ENCODE measurements at places on chromosomes 12 and 14.

GRCh38 chr14:92605274-92605940 is 91.8 kb downstream of the RIN3 start:
- no peak for DNase-seq

- DNase-seq, result no peak
These were observed 204.4 kb downstream of the SYT1 start for GRCh38 chr12:79069009-79069408.

DNA sequence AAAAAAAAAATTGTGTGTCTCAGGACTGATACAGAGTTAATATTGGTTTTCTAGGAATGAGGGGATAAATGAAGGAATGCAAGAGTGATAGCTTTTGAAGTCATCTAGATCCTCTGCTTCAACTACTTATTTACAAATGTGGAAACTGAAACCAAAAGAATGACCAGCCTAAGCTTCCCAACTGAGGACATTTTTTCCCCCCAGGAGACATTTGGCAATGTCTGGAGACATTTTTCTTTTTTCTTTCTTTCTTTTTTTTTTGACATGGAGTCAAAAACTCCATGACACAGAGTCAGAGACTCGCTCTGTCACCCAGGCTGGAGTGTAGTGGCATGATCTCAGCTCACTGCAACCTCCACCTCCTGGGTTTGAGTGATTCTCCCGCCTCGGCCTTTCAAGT is 15.3 kb downstream of the DLK1 start:
- DNase-seq, result no peak

DNA sequence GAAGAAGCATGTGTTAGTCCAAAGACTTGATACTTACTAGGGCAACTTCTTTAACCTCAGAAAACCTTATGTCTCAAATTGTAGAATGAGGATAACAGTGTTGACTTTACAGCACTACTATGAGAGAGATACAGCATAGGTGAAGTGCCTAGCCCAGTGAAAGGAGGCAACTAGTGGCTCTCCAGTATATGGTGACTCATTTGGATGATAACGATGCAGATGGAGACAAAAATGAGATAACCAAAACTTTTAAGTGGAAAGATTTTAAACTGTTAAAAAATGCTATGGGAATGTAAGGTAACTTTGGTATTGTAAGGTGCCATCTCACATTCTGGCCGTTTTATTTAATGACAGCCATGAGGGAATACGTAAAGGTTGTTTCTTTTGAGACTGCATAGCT is 2.7 kb downstream of the PHC1 start:
- no peak for DNase-seq

DNA sequence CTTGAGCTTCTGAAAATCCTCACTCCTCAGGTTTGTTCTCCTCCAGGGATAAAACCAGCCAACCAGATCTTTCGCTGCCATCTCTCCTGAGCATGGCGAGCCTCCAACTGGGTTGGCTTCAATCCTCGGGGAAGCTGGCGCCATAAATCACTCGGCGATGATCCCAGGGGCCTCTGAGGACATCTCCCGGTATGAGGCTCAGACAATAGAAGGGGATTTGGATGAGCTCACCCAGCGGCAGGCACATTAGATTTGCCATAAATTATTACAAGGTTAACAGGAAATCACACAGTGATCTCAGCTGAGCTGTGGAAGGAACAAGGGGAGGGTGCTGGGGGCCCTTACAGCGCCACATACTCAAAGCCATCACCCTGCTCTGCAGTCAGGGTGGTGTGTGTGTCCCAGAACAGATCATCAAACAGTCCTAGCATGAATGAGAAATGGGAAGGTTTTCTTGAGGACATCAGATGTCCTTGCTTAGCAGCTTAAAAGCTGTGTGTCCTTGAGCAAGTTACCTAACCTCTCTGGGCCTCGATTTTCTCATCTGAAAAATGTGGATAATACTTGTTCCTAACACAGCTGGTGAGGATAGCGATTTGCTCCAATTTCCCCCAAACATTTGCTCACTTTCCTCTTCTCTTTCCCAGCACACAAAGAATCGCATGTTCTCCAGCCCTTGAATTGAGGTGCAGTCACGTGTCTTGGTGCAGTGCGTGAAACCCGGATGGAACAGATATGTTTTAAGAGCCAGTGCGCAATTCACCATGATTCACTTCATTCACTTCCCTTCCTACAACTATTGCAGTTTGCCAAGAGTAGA is 142.8 kb downstream of the SCARB1 start:
- no peak for DNase-seq

DNA sequence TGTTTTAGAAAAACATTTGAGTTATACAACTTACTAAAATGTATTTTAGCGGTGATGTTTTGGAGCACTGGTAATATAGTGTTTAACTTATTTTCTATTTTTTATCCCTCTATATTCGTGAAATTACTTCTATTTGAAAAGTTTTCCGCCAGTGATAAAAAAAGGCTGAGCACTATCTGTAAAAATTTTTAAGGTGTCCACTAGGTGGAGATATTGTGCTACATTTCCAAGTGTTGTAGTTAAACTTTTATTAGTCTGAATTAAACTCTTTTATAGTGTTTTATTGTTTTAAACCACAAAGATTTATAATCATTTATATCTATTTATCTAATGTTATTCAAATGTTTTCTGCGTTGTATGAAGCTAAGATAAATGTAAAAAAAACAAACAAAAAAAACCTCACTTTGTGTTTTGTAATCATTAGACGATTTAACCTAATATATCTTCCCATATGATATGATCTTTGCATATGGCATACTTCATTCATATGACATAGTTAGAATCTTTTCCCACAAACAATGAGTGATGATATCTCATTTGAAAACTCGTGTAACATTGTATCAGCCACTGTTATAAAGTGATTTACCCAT is 11.8 kb downstream of the ALG10B start:
- no peak for DNase-seq

DNA sequence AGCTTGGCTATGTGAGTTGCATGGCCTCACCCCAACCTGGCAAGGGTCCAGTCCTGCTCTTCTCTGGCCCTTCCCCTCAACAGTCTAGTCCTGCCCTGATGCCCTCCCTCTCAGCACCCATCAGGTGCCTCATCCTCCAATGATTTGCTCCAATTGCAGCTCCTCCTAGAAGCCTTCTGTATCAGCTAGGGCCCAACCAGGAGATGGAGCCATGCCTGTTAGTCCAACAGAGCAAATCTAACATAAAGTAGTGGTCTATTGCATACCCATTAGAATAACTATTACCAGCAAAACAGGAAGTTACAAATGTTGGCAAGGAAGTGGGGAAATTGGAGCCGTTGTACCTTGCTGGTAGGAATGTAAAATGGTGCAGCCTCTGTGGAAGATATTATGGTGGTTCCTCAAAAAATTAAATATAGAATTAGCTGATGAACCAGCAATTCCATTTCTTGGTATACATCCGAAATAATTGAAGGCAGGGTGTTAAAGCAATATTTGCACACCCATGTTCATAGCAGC is 163.5 kb downstream of the VRK1 start:
- no peak for DNase-seq

- no peak for DNase-seq
These were observed 476.8 kb downstream of the TRHDE start for GRCh38 chr12:72748971-72749370.

DNA sequence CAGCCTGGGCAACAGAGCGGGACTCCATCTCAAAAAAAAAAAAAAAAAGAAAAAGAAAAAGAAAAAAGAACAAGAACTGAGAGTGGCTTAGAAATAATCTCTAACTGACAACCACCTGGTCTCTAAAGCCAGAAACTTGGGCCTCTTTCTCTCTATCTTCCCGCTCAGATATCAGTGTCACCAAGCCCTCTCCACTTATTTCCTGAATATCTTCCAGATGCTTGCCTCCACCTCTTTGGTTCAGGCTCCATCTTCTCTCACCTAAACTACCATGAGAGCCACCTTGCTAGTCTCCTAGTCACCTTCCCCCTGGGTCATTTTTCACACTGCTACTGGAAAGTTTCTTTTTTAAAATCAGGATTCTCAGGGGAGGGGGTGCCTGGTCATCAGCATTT is 1.8 kb upstream of the TM9SF1 start:
- DNase-seq, result no peak

DNA sequence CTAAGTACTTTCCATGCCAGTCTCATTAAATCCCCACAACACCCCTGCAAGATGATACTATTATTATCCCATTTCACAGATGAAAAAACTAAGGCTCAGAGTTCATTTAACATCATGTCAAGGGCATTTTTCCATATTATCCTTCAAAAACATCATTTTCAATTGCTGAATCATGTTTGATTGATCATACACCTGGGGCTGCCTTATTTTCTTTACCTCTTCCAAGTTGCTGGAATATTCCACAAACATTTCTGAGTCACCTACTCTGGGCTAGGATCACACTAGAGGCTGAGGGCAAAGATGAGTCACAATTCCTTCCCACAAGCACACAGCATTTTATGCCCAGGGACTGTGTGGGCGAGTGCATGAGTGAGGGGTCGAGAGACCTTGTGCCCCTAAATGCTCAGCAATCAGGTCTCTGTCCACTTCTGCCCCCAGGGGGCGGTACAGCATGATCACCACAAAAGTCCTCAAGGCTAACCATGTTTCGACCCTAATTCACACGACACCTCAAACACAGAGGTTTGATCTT is 14.1 kb upstream of the TMEM119 start:
- peak; percentile 26 for DNase-seq

GRCh38 chr14:20801726-20802125 is 918 bp downstream of the RNASE1 start:
- DNase-seq, result no peak

GRCh38 chr14:52850451-52850909 is 59.1 kb upstream of the GNPNAT1 start:
- no peak for DNase-seq

All from stimulated activated naive CD4-positive, alpha-beta T cell (primary cell).